ENCODE measurements at places on chromosomes 5 and 9.

GRCh38 chr5:137206030-137206715, 293.0 kb downstream of the SPOCK1 start:
- no peak for DNase-seq

- DNase-seq: no peak
Observed at GRCh38 chr5:15959370-15960164, 220.0 kb downstream of the MARCHF11 start.

- DNase-seq: no peak
Observed at GRCh38 chr5:176996780-176997179, 9.8 kb downstream of the UIMC1 start.

DNA sequence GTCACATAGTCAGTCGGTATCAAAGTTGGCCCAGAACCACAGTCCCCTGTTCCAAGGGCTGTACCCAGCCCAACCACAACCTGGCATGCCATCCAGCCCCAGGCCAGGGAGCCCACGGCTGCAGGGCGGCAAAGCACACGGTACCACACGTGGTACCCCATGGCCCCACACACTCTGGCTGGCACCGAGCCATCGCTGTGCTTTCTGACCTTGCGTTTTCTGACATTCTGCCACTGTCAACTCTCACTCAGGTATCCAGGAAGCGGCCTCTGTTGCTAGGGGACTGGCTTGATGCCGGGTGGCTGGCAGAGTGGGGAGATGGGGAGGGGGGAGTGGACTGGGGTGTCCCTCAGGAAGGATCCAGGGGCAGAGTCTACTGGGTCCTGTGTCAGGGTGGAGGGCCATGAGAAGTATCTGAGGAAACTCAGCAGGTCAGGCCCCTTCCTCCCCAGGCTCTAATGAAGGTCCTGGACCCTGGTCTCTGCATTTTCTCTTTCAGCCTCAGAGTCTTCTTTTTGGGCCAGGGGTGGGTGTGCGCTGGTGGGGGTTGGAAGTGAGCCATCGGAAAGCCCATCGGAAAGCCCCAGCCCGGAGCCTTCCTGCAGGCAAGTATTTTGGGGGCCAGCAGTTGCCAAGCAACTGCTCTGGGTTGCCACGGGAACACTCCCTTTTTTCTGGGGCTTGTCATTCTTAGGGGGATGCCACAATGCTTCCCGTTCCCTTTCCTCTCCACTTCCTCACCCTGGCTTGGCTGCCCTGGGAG, 21.0 kb upstream of the RALGDS start:
- peak; percentile 57 for DNase-seq

- no peak for DNase-seq
Observed at GRCh38 chr5:173626505-173626820, 10.0 kb upstream of the BOD1 start.

DNA sequence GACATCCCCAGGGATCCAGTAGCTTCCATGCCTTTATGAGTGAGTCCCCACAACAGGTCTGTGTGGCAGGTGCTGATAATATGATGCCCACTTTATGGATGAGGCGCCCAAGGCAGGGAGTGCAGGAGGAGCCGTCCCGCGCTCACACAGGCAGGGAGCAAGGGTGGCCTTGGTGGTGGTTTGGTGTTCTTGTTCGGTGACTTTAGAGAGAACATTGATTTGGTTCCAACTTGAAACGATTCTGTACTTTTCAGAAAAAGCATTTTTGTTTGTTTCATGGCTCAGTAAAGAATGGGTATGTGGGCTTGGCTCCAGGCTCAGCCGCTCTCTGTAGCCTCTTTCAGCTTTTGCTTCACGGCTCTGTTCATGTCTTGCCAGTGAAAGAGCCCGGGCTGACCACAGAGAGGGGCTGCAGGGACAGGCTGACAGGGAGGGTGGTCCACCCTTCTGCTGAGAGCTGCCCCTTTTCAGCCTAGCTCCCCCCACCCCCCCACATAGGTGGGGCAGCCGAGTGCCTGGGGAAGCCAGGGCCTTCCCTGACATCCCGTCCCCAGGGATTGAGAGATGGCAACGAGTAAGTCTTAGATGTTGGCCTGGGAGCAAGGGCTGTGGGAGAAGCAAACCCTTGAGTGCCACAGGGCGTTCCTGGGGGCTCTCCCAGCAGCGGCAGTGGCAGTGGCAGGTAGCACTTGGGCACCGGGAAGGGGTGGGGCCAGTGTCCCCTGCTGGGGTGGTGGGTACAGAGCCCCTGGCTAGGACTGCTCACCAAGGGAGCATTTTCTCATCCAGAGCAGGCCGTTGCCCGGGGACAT, 28.0 kb downstream of the NCS1 start:
- no peak for DNase-seq

DNA sequence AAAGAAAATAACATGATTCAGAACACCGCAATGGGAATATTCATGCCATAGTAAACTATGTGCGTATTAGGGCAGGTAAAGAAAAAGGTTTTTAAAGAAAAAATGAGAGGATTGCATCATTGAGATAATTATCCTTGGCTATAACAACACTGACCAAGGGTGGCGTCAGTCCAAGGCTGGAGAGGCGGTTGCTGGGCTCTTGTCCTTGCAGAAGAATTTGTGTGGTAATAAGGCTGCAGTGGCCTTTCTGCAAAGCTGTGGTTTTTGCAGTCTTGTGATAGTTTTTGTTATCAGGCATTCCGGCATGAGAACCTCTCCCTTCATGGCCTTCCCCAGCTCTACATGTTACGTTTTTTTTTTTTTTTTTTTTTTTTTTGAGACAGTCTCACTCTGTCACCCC, 14.0 kb downstream of the BOD1 start:
- DNase-seq: no peak

GRCh38 chr9:126198854-126199253, 127.8 kb upstream of the MVB12B start:
- DNase-seq: no peak

DNA sequence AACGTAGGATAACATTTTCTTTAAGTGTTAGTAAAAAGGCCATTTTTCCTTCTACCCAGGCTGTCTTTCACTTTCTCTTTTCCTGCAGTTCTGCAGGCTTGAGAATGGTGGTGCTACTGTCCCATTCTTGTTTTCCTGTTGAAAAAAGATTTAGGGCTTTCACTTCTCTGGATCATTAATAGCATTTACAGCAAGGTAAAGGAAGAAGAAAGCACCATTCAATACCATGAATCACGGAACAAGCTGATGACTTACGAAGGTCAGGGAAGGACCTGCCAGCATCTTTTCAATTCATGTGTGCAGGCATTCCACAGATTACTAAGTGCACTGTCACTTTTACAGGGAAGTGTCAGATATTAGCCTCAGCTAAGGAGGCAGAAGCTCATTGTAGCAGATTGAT, 292.8 kb downstream of the YTHDC2 start:
- DNase-seq: peak; percentile 15

DNA sequence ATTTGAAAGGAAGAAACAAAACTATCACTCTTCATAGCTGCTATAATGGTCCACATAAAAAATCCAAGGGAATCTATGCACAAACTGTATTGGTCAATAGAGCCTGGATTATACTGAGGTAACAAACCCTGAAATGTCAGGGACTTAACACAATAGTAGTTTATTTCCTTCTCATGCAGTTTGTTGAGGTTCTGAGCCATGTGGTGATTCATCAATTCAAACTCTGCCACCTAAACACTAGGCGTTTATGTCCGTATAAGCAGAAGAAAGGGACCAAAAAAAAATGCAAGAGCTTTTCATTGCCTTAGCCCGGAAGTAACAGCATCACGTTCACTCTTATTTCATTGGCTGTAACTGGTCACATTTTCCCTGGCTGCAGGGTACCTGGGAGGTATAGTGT, 464.7 kb downstream of the ZSWIM6 start:
- DNase-seq: no peak

DNA sequence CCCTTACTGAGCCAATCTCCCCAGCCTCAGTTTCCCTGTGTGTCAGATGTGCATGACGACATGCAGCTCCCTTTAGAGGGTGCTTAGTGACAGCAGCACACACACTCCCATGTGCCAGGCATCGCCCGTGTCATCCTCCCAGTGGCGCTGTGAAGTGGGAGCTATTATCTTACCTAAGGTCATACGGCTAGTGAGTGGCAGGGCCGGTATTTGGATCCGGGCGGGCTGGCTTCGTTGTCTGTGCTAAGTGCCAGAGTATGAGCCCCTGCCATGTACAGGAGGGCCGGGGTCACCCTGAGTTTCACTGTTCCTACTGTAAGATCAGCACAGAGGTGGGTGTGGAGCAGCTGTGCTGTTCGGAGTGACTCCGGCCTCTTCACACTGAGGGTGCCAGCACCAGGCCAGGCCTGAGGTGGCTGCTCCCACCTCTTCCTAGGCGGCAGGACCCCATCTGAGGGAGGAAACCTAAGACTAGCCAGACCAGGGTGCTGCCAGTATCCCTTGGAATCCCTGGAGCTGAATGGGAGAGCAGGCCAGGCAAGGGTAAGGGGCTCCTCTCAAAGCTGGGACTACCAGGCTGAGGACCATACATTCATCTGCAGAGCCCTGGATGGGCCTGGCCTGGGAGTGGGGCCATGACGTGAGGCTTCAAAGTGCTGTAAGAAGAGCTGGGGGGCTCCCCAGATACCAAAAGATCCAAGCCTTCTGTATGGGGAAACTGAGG, 22.5 kb downstream of the AQP7 start:
- DNase-seq: no peak

GRCh38 chr5:40226906-40227305, 452.8 kb upstream of the PTGER4 start:
- no peak for DNase-seq

DNA sequence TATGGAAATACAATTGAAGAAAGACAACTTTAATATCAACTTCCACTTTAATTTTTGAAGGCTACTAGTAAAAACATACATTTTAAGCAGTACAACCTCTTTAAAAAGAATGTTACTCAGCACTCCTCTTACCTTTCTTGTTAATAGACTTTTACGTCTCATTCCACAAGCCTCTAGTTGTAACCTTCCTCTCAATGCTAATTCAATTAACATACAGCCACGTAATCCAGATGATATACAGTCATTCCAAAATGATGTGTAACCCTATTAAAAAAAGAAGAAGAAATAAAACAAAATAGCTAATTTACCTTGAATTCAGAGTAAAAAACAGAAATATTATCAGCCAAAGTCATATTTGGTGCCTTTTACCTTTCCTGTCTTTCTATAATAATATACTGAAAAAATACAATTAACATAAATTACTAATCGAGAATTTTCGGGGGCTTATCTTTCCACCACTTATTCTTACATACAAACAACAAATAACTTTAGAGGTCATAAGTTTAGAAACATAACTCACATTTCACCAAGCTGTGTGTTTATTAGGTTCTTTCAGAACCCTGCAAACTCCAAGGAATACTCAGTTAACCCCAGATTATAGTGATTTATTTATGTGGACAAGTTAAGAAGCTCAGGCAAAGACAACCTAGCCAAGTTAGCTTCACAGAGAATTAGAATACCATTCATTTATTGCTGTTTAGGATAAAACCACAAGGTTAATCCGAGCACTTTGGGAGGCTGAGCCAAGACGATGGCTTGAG, 30.3 kb downstream of the GOLPH3 start:
- no peak for DNase-seq

DNA sequence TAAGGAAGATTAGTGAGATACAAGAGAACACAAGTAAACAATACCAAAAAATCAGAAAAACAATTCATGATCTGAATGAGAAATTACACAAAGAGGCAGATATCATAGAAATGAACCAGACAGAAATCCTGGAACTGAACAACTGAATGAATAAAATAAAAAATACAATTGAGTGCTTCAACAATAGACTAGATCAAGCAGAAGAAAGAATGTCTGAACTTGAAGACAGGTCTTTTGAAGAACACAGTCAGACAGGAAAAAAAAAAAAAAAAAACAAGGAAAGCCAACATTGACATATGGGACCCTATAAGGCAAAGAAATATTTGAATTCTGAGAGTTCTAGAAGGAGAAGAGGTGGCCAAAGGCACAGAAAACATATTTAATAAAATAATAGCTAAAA, 115.2 kb downstream of the ZDHHC21 start:
- DNase-seq: no peak

GRCh38 chr9:126420643-126421564, 94.3 kb downstream of the MVB12B start:
- DNase-seq: peak; percentile 94

- no peak for DNase-seq
Observed at GRCh38 chr5:123436201-123436600, 13.0 kb upstream of the CEP120 start.

DNA sequence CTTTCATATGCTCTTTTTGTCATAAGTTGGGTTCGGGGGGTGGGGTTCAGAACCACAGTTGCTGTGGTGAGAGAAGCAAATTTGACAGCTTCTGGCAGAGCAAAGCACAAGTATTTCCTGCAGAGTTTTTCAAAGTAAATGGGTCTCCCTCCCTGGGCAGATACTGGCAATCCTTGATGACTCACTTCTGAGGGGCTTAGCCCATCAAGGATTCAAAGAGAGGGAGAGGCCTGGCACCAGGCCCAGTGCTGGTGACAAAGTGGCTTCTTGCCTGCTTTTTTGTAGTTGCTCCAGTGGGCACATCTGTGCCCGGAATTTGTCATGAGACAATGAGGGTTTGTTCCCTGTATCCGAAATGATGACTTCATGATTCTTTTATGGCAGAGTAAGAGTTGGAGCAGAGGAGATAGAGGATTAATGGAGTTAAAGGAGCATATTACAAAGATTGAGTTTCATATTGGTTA, 46.6 kb upstream of the TNC start:
- DNase-seq: no peak

DNA sequence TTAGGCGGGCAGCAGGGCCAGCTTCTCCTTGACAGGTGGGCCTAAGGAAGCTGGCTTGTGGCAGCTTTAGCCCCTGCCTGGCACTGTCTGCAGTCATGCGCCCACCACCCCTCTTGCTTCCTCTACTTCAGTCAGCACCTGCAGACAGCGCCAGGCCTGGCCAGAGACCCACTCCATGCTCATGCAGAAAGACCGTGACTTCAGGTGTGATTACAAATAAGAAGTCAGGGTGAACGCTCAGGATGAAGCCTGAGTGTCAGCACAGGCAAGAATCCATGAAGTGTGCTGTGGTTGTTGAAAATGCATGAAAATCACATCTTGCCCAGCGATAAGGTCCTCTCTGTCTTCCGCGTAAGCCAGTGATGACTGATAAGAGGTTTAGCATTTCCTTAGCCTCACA, 3.4 kb downstream of the CSF2 start:
- no peak for DNase-seq

GRCh38 chr9:133585481-133586351, 23.5 kb downstream of the FAM163B start:
- DNase-seq: peak; percentile 67

- no peak for DNase-seq
Observed at GRCh38 chr5:3389471-3390026, 206.1 kb upstream of the IRX1 start.

DNA sequence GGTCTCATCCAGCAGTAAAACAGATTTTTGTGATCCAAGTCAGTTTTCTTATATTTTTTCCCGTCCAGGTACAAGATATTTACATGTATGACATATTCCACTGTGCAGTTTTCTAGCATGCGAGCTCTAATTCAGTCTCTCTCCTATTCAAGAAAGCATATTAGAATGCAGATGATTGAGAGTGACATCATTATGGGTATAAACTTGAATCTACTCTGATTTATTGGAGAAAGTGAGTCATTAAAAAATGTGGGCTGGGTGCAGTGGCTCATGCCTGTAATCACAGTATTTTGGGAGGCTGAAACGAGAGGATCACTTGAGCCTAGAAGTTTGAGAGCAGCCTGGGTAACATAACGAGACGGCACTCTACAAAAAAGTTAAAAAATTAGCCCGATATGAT, 6.2 kb downstream of the FER start:
- no peak for DNase-seq

- no peak for DNase-seq
Observed at GRCh38 chr9:124110307-124110915, 98.8 kb downstream of the LHX2 start.

GRCh38 chr5:77935506-77936364, 159.6 kb upstream of the TBCA start:
- no peak for DNase-seq

- DNase-seq: no peak
Observed at GRCh38 chr5:39505363-39505762, 80.6 kb upstream of the DAB2 start.

Measured in NCI-H2081 (cell line).